ENCODE measurements at places on chromosomes 6 and 20. TPM values are rescaled to one million over a fixed set of nuclear protein-coding genes. Genes with fewer than 3 reads are reported as not detected.

The DEFB116 gene
- total RNA-seq: not detected

The DUSP15 gene
- total RNA-seq: 1.2 TPM

The CARMIL1 gene
- 25.7 TPM for total RNA-seq

The BLOC1S5 gene
- 15.3 TPM for total RNA-seq

The KCNS1 gene
- total RNA-seq: 0.59 TPM

The GTPBP2 gene
- total RNA-seq: 74.3 TPM

The TRDN gene
- total RNA-seq: not detected

The TTK gene
- total RNA-seq: 4.4 TPM

The C6orf47 gene
- total RNA-seq: 21.2 TPM

The LIN28B gene
- total RNA-seq: not detected
